ENCODE measurements at places on chromosomes 1 and 21. TPM values are rescaled to one million over a fixed set of nuclear protein-coding genes. Genes with fewer than 3 reads are reported as not detected.
A peak's percentile ranks its signal among the peaks of the same experiment; 100 is the strongest.

The LYPD8 gene
- total RNA-seq = not detected

The CFAP107 gene
- total RNA-seq = under 0.01 TPM

The ZMYM1 gene
- 18.5 TPM for total RNA-seq

The DIP2A gene
- 13.6 TPM for total RNA-seq

The DSCAM gene
- total RNA-seq = not detected

The AKR7A3 gene
- total RNA-seq = 0.33 TPM

The HPCA gene
- not detected for total RNA-seq

The PCBP3 gene
- total RNA-seq = 1.7 TPM

The SPRR2E gene
- not detected for total RNA-seq

The TACSTD2 gene
- 0.17 TPM for total RNA-seq

The LAMB3 gene
- 23.3 TPM for total RNA-seq

DNA sequence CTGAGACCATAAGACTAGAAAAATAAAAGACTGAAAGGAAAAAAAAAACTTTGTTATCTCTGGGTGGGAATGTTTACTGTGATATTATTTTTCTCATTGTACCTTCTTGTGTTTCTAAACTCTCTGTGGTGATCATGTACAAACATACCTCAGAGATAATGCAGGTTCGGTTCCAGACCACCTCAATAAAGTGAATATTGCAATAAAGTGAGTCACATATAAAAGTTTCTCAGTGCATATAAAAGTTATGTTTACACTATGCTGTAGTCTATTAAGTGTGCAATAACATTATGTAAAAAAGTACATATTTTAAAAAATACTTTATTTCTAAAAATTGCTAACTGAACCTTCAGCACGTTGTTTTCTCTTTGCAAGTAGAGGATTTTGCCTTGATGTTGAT lies 137.5 kb downstream of the CENPF start:
- no peak for DNase-seq

DNA sequence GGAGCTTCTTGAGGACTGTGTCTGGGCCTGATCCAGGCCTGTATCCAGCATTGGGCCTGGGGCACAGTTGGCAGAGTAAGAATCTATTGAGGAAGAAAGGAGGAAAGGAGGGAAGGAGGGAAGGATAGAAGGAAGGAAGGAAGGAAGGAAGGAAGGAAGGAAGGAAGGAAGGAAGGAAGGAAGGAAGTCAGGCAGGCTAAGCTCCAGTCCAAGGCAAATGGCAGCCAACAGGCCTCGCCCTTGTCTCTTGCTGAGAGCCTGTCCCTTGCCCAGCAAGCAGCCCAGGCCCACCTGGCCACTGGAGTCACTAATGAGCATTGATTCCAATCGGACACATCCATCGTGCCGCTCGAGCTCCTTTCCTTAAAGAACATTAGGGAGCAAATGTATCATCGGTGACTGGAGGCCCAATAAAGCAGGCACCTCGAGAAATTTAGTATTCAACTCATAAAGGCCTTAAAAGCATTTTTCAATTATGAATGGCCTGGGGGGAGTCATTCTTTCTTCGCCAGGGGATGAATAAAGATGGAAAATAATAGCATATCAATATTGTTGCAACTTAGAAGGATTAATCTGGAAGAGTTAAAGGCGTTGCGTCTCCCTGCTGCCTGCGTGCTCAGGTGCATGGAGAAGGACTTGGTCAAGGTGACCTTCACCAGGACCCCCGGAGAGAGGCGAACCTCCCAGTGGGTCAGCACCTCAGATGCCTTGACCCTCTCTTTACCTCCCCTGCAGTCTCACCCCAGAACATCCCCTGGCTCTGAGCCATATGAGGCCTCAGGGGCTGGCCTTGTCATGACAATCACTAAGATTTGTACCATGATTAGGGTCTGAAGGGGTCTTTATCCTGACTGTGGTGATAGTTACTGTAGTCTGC lies 144.5 kb upstream of the RUNX3 start:
- DNase-seq = no peak

- no peak for DNase-seq
Measured at GRCh38 chr1:46575300-46575699, 23.9 kb upstream of the KNCN start.

DNA sequence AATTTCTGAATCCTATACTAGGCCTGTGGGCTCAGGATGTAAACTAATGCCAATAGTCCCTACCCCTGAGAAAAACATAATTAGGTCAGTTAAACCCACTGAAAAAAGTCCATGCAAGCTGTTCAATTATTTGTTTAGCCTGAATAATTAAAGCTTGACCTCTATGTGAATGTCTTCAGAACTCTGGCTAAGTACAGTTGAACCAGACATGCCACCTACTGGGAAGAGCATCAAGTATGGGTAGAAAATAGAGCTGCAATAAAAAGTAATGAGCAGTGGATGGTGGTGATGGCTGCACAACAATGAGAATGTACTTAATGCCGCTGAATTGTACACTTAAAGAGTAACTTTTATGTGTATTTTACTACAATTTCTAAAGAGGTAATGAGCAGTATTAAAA lies 23.6 kb upstream of the SLC19A2 start:
- no peak for DNase-seq

- no peak for DNase-seq
Measured at GRCh38 chr1:213884402-213884801, 103.4 kb upstream of the PROX1 start.

DNA sequence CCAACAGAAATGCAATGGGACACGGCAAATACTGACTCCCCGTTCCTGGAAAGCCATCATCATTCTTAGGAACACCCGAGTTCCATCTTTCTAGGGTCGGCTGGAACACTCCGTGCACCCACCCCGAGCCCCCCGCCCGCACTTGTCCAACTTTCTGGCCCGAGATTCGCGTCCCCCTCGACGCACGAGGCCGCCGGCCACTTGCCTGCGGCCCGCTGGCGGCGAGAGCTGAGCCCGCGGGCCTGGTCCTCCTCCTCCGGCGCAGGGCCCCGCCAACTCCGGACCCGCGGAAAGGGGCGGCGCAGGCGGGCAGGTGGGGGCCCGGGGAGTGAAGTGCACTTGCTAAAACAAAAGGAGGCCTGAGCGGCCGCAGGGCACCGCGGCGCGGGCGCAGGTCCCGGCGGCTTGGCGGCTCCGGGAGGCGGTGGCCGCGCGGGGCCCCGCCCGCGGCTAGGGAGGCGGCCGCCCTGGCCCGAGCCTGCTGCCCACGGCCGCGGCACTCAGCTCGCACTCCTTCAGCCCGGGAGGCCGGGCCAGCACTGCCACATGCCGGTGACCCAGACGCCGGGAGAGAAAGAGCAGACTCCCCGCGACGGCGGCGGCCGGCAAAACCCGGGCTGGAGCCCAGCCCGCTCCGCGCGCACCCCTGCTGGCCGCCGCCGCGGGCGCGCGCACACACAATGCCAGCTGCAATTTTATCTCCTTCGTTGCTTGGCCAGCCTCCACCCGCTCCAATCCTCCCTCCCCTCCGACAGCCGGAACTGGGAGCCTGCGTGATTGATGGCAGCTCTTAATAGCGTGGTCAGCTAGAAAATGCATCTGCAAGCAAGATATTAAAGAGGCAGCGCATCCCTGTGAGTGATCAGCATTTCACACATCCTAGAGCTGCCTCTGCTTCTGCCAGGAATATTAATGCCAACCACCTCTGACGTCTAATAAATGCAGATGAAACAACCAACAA lies 114.3 kb downstream of the RERE start:
- peak; percentile 93 for DNase-seq

DNA sequence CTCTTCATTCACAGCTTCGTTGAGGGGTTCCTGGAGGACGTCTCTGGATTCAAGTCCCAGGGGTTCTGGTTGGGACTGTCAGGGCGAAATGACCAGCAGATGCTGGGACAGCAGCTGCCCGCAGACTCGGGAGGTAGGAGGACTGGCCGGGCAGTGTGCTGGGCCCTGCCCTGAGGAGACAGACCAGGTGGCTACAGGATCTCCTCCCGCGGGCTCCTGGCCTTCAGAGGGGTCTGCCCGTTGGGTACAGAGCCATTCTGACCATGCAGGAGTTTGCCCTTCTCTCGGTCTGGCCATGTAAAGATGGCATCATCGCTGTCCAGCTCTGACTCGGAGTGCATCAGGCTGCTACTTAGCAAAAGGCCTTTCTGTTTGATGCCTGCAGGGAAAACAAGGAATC lies 122.5 kb downstream of the KIAA0319L start:
- DNase-seq = no peak

DNA sequence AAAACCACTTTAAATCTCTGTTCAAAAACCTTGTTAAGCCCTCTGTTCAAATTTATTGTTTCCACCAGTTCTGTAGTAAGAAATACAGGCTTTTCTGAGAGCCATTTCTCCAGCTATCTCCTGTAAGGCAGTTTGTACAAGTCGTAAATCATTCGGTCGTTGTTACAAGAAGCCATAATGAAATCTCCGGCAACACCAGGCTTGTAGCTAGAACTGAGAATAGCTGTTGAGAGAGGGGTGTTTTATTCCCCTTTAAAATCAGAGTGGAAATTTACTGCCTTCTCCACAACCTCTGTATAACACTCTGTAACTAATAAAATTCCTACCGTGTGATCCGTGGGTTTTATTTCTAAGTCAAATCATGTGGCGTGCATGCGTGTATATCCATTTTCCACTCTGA lies 335.8 kb upstream of the KAZN start:
- no peak for DNase-seq

DNA sequence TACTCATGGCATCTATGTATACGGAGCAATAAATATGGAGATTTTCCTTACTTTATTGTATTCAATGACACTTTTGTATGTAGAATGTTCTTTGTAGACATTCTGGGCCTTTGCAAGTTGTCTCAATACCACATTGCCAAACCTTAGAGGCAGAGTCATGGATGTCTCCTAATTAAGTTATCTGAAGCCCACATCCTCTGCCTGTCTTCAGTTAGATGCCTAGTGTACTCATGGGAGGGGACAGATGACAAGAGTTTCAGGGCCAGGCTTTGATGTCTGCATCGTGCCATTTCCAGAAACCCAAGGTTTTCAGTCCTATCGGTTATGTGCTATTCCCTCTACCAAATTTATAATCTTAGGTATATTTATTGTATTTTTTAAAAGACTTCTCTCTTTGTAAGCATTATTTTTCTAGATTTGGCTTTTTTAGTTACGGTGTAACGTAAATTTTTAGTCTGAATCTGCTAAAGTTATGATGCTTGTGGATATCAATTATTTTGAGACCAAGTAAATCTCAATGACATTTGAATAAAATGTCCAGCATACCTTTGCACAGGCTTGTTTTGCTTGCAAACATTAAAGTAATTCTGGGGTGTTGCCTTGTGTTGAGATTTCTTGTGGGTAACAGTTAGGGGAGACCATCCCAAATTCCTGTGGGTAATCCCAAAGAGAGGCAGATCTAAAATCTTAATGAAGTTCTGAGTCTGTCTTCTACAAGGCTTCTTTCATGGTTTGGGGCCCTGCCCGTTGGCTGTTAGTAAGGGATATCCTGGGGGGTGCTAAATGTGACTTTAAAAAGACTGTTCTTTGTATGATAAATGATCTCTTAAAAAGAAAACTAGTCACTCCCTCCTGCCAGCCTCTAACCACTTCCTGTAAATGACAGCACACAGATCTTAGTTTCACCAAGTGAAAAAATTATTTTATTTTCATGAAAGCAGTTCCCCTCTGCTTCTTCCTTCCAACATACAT lies 8.0 kb upstream of the MACF1 start:
- peak; percentile 79 for DNase-seq

- no peak for DNase-seq
Measured at GRCh38 chr21:42222821-42223390, 4.0 kb downstream of the ABCG1 start.

GRCh38 chr1:167486090-167486824 lies 32.1 kb downstream of the CD247 start:
- DNase-seq = no peak

DNA sequence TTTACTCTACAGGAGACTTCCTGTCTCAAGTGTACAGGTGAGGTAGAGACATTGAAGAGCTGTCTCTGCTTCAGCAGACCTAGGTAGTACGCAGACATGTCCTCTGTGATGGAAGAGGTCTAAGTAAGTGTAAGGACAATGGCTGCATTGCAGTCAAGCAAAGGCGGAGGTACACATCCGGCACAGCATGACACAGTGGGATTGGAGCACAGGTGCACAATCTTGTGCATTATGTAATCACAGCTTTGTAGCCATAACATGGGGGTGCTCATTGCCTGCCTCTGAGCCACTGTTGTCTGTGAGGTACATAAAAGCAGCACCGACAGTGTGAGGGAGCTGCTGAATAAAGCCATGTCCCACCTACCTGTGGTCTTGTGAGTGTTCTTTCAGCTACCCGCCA lies 66.4 kb upstream of the CCDC190 start:
- DNase-seq = no peak

DNA sequence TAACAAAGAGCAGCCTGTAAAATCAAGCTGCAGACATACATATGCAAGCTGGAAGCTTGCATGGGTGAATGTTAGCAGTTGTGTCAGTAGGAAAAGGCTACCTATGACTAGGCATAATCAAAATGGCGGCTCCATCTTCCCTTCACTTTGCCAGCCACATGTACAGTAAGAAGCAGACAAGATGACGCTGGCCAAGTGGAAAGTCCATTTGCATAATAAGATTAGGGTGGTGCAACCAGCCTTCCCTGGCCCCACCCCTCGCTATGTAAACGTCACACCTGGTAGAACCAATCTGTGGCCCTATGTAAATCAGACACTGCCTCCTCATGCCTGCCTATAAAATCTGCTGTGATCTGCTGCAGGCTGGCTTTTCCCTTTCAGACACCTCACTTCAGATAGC lies 171.9 kb upstream of the USP25 start:
- DNase-seq = no peak

DNA sequence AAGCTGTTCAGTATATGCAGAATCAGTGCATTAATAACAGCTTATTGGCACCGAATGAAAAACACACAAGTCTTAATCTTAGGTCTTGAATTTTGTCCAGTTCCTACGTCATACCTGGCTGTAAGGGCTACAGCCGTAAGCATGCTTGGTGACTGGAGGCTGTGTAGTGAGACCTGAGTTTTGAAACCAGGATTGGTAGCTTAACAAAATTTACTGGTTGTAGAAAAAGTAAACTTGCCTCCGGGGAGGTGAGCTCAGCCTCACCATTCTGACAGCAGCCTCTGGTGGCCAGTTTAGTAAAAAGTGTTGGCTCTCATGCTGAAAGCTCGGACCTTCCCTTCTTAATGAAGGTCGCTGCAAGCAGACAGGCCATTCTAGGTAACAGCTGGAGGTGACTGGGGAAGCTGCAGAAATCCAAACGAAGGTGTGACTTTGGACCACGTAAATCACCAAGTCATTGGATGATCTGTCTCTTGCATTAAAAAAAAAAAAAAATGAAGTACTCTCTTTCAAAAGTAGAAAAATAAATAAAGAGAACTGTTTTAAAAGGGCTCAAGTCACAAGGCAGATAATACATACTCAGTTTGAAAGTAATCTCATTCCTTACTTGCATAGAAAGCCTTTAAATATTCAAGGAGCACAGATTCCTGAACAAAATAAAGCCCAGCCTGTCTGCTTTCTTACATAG lies 48.9 kb downstream of the HLCS start:
- DNase-seq = peak; percentile 76

GRCh38 chr21:16536140-16536539 lies 806.4 kb downstream of the USP25 start:
- DNase-seq = no peak

- DNase-seq = peak; percentile 66
Measured at GRCh38 chr1:16903054-16903453, 7.3 kb downstream of the RNU1-2 start.
